ENCODE measurements at places on chromosomes 4 and X. TPM values are rescaled to one million over a fixed set of nuclear protein-coding genes. Genes with fewer than 3 reads are reported as not detected.

Gene TMEM128
- total RNA-seq = 14.6 TPM

Gene GAB1
- total RNA-seq = 0.35 TPM

Gene DUX4
- not detected for total RNA-seq

Gene USP11
- 19.2 TPM for total RNA-seq

Measured in activated CD4-positive, alpha-beta T cell treated with anti-CD3 and anti-CD28 coated beads for 36 hours (primary cell).